ENCODE measurements at places on chromosomes 7 and 10. TPM values are rescaled to one million over a fixed set of nuclear protein-coding genes. Genes with fewer than 3 reads are reported as not detected.

GRCh38 chr7:81469869-81470723 lies 299.8 kb downstream of the HGF start:
- H3K4me3 ChIP-seq, result no peak overlapping the region
- H3K27ac ChIP-seq, result no peak overlapping the region
- H3K27me3 ChIP-seq, result no peaks in the 10 kb centered on the region
- H3K4me1 ChIP-seq, result no peaks in the 10 kb centered on the region
- no peaks in the 10 kb centered on the region for H3K36me3 ChIP-seq

DNA sequence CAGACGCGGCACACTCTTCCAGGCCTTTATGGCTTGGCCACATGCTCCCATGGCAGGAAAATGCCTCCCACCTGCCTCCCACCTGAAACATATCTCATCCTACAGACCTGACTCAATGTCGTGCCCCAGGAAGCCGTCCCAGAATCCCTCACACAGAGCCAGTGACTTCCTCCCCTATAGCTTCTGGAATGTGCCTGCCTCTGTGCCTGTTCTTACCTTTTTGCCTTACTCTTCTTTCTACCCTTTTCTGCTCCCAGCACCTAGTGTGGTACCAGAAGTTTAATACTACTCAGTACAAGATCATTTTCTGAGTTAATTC lies 123.9 kb upstream of the STK17A start:
- H3K4me3 ChIP-seq, result no peak overlapping the region
- H3K27me3 ChIP-seq, result no peaks in the 10 kb centered on the region
- peaks cover 9% of the 10 kb centered on the region for H3K4me1 ChIP-seq
- H3K36me3 ChIP-seq, result no peaks in the 10 kb centered on the region
- no peak for DNase-seq

The MKX gene
- total RNA-seq, result 0.31 TPM

DNA sequence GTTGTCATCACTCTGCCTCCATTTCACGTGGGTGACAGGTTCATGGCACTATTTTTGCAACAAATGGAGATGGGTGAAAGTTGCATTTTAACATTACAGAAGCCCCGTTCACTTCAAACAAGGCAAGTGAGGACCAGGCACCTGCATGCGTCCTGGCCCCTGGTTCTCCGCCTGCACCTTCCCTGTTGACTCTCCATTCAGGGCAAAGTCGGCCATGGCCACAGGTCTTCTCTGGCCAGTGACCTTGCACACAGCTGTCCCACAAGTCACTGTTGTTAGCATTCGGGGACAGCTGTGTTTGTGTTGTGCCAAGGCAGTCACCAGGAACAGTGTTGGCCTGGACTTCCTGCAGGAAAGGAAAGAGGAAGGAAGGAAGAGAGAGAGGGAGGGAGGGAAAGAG lies 554.9 kb downstream of the TCERG1L start:
- H3K36me3 ChIP-seq, result no peaks in the 10 kb centered on the region
- no peak for DNase-seq
- no peak overlapping the region for H3K27ac ChIP-seq
- no peaks in the 10 kb centered on the region for H3K4me1 ChIP-seq
- no peak overlapping the region for H3K4me3 ChIP-seq

DNA sequence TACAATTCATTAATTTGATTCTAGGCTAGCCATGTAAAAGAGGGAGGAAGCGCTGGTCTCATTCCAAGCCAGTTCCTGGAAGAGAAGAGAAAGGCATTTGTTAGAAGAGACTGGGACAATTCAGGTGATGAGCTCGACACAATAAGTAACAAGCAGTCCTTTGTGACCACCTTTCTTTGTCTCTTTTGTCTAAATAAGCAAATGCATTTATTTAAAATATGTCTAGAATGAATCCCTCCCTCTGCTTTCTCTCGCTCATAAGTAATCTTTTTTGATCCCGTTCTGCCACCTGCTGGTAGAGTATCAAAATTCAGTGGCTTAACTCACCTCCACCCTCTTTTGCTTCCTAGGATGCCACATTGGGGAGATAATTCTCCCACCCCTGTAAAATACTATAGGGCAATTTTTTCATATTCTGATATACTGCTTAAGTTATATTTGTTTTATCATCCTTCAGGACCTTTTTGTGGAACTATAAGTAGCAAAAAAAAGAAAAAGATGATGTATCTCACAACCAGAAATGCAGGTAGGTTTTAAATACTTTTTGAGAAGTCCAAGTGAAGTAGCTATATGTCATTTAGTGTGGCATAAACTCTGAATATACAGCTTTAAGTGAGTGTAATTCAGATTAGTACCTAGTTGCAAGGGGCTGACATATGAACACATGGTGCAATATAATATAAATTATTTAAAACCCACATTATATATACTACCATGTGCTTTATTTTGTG lies 91.5 kb downstream of the GSDME start:
- peaks cover 18% of the 10 kb centered on the region for H3K36me3 ChIP-seq
- H3K4me3 ChIP-seq, result no peak overlapping the region
- no peaks in the 10 kb centered on the region for H3K27me3 ChIP-seq

The PTPN20 gene
- total RNA-seq, result not detected

DNA sequence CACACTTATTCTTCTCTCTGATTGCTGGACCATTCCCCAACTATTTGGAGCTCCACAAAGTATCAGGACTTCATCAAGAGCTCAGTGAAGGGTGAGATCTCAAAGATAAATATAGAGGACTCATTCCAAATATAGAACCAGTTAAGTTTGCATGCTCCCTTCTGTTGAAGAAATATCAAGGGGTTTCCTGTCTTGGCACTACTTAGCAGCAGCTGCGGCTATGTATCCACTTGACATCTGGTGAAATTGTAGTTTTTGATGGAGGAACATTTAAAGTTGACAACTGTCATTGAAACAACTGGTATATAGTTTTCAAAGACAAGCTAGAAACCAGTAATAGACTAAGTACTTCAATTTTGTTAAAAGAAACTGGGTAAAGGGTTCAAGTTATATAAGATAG lies 1.0 kb upstream of the SPAG6 start:
- no peak overlapping the region for H3K27ac ChIP-seq
- DNase-seq, result no peak
- H3K27me3 ChIP-seq, result peaks cover 52% of the 10 kb centered on the region
- no peaks in the 10 kb centered on the region for H3K36me3 ChIP-seq
- H3K4me1 ChIP-seq, result peaks cover 4% of the 10 kb centered on the region

DNA sequence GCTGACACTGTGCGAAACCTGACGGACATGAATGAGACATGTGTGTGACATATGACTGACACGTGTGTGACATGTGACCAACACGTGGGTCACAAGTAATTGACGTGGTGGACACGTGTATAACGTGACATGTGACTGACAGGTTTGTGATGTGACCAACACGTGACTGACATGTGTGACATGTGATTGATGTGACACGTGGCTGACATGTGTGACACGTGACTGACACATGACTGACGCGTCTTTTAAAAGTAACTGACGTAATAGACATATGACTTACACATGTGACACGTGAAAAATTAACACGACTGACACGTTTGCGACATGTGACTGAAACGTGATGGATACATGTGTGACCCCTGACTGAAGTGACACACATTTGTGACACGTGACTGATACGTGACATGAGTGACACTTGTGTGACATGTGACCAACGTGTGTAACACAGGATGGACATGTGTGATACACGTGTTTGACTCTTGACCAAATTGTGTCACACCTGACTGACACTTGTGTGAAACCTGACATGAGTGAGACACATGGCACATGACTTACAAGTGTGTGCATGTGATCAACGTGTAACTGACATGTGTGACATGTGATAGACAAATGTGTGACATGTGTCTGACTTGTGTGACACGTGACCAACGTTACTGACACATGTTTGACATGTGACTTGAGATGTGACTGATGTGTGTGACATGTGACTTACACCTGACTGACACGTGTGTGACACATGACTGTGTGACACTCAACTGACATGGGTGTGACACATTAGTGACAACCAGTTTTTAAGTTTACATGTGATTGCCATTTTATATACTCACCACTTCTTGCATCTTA lies 56.9 kb downstream of the ZNF92 start:
- no peak overlapping the region for H3K4me3 ChIP-seq
- no peak for DNase-seq
- peaks cover 28% of the 10 kb centered on the region for H3K36me3 ChIP-seq

The TMEM225B gene
- total RNA-seq, result not detected

GRCh38 chr7:24738577-24738976 lies 18.7 kb downstream of the GSDME start:
- peaks cover 21% of the 10 kb centered on the region for H3K36me3 ChIP-seq
- H3K4me3 ChIP-seq, result no peak overlapping the region
- H3K4me1 ChIP-seq, result no peaks in the 10 kb centered on the region
- no peak overlapping the region for H3K27ac ChIP-seq
- no peak for DNase-seq

GRCh38 chr10:112526139-112526538 lies 79.1 kb downstream of the VTI1A start:
- no peak overlapping the region for H3K27ac ChIP-seq
- DNase-seq, result no peak
- H3K4me1 ChIP-seq, result peaks cover 2% of the 10 kb centered on the region
- H3K36me3 ChIP-seq, result no peaks in the 10 kb centered on the region
- no peaks in the 10 kb centered on the region for H3K27me3 ChIP-seq
- H3K4me3 ChIP-seq, result no peak overlapping the region

The CRYGN gene
- 0.79 TPM for total RNA-seq

The CAMK2G gene
- total RNA-seq, result 30.4 TPM

All from H9 (cell line).